Gastrocnemius medialis (tissue), 4 donors: ENCODE measurements at places on chromosomes 6 and 20. TPM values are rescaled to one million over a fixed set of nuclear protein-coding genes. Genes with fewer than 3 reads are reported as not detected.
A peak's percentile ranks its signal among the peaks of the same experiment; 100 is the strongest.

BPI gene
- not detected for total RNA-seq

PACRG gene
- total RNA-seq = 1.6 TPM

PRL gene
- total RNA-seq = not detected

FRK gene
- total RNA-seq = 1.3 TPM

KIAA1755 gene
- total RNA-seq = 0.41 TPM

PTK6 gene
- 0.36 TPM for total RNA-seq

CLVS2 gene
- 0.88 TPM for total RNA-seq

DNA sequence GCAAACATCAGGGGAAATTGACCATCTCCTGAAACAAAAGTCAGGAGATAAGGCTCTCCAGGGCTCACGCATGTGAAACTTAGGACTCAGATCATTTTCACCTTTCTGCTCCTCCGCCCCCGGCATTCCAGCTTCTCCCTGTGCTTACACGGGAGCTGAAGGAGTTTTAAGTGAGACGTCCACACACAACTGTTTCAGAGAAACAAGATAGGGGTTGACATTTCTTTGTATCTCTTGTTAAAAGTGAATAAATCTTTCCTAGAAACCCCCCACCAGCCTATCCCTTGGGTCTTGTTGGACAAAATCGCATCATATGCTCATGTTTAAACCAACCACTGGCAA lies 46.1 kb downstream of the FAM50B start:
- no peaks in the 10 kb centered on the region for H3K36me3 ChIP-seq
- H3K27ac ChIP-seq = peak overlapping the region; percentile 56
- H3K4me1 ChIP-seq = peaks cover 24% of the 10 kb centered on the region
- no peaks in the 10 kb centered on the region for H3K27me3 ChIP-seq
- H3K4me3 ChIP-seq = no peak overlapping the region

GRCh38 chr6:24205020-24205492 lies 79.0 kb downstream of the NRSN1 start:
- H3K27ac ChIP-seq = no peak overlapping the region
- H3K4me3 ChIP-seq = no peak overlapping the region
- no peaks in the 10 kb centered on the region for H3K27me3 ChIP-seq
- H3K36me3 ChIP-seq = no peaks in the 10 kb centered on the region
- no peak for DNase-seq

DNA sequence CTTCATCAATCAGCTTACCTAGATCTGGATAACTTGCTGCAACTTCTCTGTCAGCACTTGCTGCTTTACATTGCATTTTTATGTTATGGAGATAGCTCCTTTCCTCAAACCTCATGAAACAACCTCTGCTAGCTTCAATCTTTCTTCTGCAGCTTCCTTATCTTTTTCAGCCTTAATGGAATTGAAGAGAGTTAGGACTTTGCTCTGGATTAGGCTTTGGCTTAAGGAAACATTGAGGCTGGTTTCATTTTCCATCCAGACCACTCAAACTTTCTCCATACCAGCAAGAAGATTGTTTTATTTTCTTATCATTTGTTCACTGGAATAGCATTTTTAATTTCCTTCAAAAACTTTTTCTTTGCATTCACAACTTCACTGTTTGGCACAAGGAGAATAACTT lies 48.8 kb upstream of the PAK5 start:
- no peaks in the 10 kb centered on the region for H3K4me1 ChIP-seq
- no peak for DNase-seq
- H3K27me3 ChIP-seq = no peaks in the 10 kb centered on the region
- H3K36me3 ChIP-seq = no peaks in the 10 kb centered on the region

DNA sequence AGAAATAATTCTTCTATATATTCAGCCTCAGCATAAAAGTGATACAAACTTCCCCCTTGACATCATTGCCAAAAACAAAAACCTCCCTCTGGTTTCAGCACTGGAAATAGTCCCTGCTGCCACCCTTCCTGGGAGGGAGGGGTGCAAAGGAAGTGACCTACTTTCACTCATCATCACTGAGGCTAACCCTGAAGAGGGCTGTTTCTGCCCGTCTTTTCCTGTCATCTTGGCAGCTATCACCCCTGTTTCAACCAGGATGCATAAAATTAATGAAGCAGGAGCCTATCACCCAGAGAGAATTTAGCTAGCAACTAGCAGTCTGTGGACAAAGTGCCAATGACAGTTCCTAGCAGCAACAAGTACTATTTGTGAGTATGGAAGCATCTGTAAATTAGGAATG lies 397.8 kb downstream of the LAMA2 start:
- peaks cover 14% of the 10 kb centered on the region for H3K4me1 ChIP-seq
- H3K27me3 ChIP-seq = no peaks in the 10 kb centered on the region
- no peak overlapping the region for H3K4me3 ChIP-seq
- DNase-seq = no peak

GRCh38 chr6:123962508-123962907 lies 158.8 kb downstream of the NKAIN2 start:
- no peak overlapping the region for H3K4me3 ChIP-seq
- no peak for DNase-seq
- no peaks in the 10 kb centered on the region for H3K27me3 ChIP-seq
- no peak overlapping the region for H3K27ac ChIP-seq

- H3K4me1 ChIP-seq = peaks cover 26% of the 10 kb centered on the region
- no peak for DNase-seq
- no peaks in the 10 kb centered on the region for H3K36me3 ChIP-seq
- peaks cover 84% of the 10 kb centered on the region for H3K27me3 ChIP-seq
- peak overlapping the region; percentile 62 for H3K4me3 ChIP-seq
- H3K27ac ChIP-seq = peak overlapping the region; percentile 68
Measured at GRCh38 chr6:1609041-1609647, 571 bp upstream of the FOXC1 start.

- DNase-seq = no peak
- H3K27ac ChIP-seq = no peak overlapping the region
- no peaks in the 10 kb centered on the region for H3K27me3 ChIP-seq
- no peak overlapping the region for H3K4me3 ChIP-seq
- H3K4me1 ChIP-seq = no peaks in the 10 kb centered on the region
- no peaks in the 10 kb centered on the region for H3K36me3 ChIP-seq
Measured at GRCh38 chr20:13960525-13960924, 29.9 kb downstream of the SEL1L2 start.

- no peak for DNase-seq
- no peak overlapping the region for H3K27ac ChIP-seq
- H3K27me3 ChIP-seq = no peaks in the 10 kb centered on the region
- H3K4me1 ChIP-seq = no peaks in the 10 kb centered on the region
Measured at GRCh38 chr6:97697456-97697855, 414.4 kb upstream of the MMS22L start.

DNA sequence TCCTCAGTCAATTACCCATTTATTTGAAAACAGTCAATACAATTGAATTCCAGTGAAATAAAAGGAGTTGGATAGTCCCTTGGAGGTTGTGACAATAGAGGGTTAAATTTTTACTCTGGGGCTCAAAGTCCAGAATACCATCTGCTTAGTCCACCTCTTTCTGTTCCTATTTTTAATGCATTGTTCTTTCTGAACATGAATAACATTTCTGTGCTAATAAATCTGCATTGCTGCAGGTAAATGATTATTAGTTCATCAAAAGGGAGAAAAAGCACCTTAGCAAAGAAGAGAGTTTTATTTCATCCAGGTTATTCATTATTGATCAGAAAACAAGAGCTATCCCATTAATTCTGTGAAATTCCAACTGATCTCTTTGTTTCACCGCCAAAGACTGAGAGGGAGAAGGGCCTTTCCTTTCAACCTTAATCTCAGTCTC lies 166.1 kb upstream of the OLIG3 start:
- H3K36me3 ChIP-seq = no peaks in the 10 kb centered on the region
- H3K4me1 ChIP-seq = no peaks in the 10 kb centered on the region
- no peak for DNase-seq
- no peaks in the 10 kb centered on the region for H3K27me3 ChIP-seq
- no peak overlapping the region for H3K27ac ChIP-seq
- no peak overlapping the region for H3K4me3 ChIP-seq

GRCh38 chr20:60171738-60172137 lies 213.5 kb downstream of the CDH26 start:
- H3K27me3 ChIP-seq = no peaks in the 10 kb centered on the region
- no peak overlapping the region for H3K4me3 ChIP-seq
- DNase-seq = no peak
- no peaks in the 10 kb centered on the region for H3K4me1 ChIP-seq
- H3K27ac ChIP-seq = no peak overlapping the region

GRCh38 chr6:154140743-154141142 lies 101.7 kb downstream of the OPRM1 start:
- H3K27ac ChIP-seq = no peak overlapping the region
- no peaks in the 10 kb centered on the region for H3K36me3 ChIP-seq
- no peaks in the 10 kb centered on the region for H3K4me1 ChIP-seq
- no peaks in the 10 kb centered on the region for H3K27me3 ChIP-seq
- H3K4me3 ChIP-seq = no peak overlapping the region

DNA sequence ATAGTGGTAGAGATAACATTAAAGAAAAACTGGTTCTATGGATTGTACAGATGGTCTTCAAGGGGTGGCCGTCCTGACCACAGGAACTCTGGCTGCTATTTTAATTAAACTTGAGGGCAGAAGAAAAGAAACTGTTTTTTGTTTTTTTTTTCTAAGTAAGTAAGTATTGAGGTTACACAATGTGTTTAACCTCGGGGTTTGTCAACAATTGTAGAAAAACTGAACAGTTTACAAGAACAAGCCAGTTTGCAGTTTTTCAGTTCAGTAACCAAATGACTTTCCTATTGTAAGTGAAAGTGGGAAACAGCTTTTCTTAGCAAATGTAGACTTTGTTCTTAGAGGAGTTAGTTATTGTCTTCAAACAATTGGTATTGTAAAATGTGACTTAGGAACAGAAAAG lies 77.0 kb downstream of the PLCB1 start:
- H3K27ac ChIP-seq = no peak overlapping the region
- no peaks in the 10 kb centered on the region for H3K36me3 ChIP-seq
- no peaks in the 10 kb centered on the region for H3K27me3 ChIP-seq
- no peak overlapping the region for H3K4me3 ChIP-seq
- no peak for DNase-seq
- peaks cover 5% of the 10 kb centered on the region for H3K4me1 ChIP-seq

GRCh38 chr20:62314339-62314638 lies 11.5 kb downstream of the ADRM1 start:
- H3K27me3 ChIP-seq = no peaks in the 10 kb centered on the region
- no peaks in the 10 kb centered on the region for H3K36me3 ChIP-seq
- no peak overlapping the region for H3K4me3 ChIP-seq
- no peak for DNase-seq
- no peaks in the 10 kb centered on the region for H3K4me1 ChIP-seq

GRCh38 chr6:34484899-34485298 lies 19.0 kb downstream of the PACSIN1 start:
- no peak for DNase-seq
- no peaks in the 10 kb centered on the region for H3K36me3 ChIP-seq
- no peaks in the 10 kb centered on the region for H3K27me3 ChIP-seq
- H3K4me1 ChIP-seq = no peaks in the 10 kb centered on the region
- H3K27ac ChIP-seq = no peak overlapping the region
